ENCODE measurements at places on chromosomes 7 and 10. TPM values are rescaled to one million over a fixed set of nuclear protein-coding genes. Genes with fewer than 3 reads are reported as not detected.

DNA sequence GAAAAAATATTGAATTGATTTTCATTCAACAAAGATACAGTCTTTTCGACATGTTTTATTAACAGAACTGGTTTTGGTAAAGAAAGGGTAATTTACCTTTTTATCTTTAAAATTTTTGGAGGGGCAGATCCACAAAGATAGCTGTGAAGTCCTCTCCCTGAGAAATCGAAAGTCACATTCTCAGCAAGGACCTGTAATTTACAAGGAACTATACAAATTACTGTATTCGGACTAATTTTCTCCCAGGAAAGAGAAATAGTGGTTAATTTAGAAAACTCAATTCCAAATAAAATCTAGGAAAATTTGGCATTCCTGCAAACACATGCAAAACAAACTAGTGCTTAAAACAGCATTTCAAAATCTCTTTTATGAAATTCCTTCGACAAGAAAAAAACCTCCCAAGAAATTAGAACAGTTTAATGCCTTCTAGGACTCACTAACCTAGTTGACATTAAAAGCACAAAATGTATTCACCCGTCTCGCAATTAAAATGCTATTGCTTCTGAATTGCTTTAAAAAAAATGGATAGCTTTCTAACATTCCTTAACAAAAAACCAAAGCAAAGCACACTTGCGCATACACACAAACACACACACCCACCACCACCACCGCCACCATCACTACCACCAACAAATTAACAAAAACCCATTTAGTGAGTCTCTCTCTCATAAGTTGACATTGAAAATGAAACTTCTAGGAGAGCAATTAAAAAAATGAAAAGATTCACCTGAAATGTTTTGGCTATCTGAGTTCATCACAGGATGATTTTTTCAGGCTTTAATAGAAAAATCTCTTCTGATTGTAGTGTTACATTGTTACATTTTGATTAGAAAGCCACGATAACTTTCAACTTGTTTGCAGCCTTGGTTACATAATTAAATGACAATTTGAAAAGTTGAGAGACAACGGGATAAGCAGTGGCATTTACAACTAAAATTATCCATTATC lies 4.0 kb upstream of the NKX2-3 start:
- peak overlapping the region; percentile 82 for H3K4me3 ChIP-seq
- peaks cover 12% of the 10 kb centered on the region for H3K36me3 ChIP-seq
- H3K27me3 ChIP-seq: peaks cover 75% of the 10 kb centered on the region
- DNase-seq: no peak
- H3K4me1 ChIP-seq: peaks cover 33% of the 10 kb centered on the region

Gene SEMA3E
- not detected for polyA plus RNA-seq

Gene DNAJB12
- polyA plus RNA-seq: 21.9 TPM

GRCh38 chr7:155681663-155682062 lies 37.2 kb downstream of the RBM33 start:
- H3K4me3 ChIP-seq: peak overlapping the region; percentile 56
- peaks cover 32% of the 10 kb centered on the region for H3K4me1 ChIP-seq
- peaks cover 26% of the 10 kb centered on the region for H3K36me3 ChIP-seq
- DNase-seq: no peak

Gene MKX
- polyA plus RNA-seq: not detected

Gene PAPSS2
- polyA plus RNA-seq: 0.07 TPM

All from naive B cell (primary cell).